ENCODE measurements at places on chromosomes 11 and 22.

GRCh38 chr11:70111269-70112016 is 33.3 kb downstream of the ANO1 start:
- DNase-seq: peak; percentile 78

GRCh38 chr22:32326647-32327046 is 31.0 kb upstream of the RFPL3 start:
- no peak for DNase-seq

DNA sequence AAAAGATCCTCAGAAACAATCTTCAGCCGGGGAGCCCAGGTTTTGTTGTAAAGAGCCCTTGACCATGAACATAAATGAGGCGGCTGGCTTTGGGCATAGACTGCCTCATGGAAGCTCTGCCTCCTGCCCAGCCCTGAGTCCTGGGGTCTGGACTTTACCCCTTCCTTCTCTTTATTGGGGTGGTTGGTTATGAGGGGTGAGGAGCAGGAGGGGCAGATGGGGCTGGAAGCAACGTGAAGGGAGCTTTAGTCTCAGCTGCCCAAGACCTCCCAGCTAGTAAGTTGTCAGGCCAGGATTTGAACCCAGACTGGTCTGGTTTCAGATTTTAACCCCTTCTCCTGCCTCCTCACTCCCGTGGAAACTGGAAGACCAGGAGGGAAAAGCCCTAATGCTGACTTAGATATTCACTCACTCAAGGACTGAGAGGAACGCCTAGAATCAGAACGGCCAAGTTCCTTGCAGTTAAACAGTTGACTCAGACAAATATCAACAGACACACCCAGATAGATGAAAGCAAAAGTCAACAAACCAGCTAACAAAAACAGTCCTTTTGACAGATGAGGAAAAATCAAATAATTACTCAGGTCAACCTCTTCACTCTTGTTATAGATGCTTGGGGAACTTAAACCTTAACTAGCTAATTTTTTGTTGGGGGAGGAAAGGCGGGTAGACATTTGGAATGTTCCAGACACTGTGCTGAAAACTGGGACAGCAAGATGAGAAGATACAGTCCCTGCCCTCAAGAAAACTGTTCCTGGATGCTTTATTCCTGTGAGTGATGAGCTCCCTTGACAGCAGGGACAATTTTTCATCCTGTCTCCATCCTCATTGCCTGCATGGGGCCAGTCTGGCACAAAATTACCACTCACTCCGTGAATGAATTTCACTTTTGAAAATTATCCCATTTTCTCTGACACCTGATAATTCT is 20.8 kb upstream of the ARRB1 start:
- no peak for DNase-seq

GRCh38 chr22:44109416-44109815 is 71.3 kb upstream of the PARVG start:
- DNase-seq: no peak

DNA sequence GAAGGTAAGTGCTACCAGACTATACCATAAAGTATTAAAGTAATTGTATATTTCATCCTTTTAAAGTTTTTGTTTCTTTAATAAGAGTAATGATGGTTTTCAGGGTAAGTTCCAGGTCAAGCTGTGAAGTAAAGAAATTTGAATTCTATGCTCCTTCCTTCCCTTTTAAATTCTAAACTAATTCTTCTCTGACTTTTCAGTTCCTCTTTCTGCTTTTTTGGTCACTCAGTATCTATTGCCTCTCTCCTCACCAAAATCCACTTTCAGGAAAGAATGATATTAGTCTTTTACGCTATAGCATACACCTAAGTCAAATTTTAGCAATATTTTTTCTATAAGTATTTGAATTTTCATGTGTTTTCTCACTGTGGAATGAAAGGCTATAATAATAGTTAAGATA is 8.2 kb downstream of the MMP8 start:
- no peak for DNase-seq

GRCh38 chr11:44437122-44437521 is 127.2 kb upstream of the ALX4 start:
- no peak for DNase-seq

- no peak for DNase-seq
Observed at GRCh38 chr11:72553706-72554105, 119.4 kb upstream of the CLPB start.

- no peak for DNase-seq
Observed at GRCh38 chr11:75836417-75836816, 21.4 kb downstream of the UVRAG start.

- peak; percentile 63 for DNase-seq
Observed at GRCh38 chr22:36180038-36180880, 19.7 kb upstream of the APOL3 start.

- DNase-seq: peak; percentile 70
Observed at GRCh38 chr11:69444381-69445130, 36.9 kb upstream of the LINC01488 start.

DNA sequence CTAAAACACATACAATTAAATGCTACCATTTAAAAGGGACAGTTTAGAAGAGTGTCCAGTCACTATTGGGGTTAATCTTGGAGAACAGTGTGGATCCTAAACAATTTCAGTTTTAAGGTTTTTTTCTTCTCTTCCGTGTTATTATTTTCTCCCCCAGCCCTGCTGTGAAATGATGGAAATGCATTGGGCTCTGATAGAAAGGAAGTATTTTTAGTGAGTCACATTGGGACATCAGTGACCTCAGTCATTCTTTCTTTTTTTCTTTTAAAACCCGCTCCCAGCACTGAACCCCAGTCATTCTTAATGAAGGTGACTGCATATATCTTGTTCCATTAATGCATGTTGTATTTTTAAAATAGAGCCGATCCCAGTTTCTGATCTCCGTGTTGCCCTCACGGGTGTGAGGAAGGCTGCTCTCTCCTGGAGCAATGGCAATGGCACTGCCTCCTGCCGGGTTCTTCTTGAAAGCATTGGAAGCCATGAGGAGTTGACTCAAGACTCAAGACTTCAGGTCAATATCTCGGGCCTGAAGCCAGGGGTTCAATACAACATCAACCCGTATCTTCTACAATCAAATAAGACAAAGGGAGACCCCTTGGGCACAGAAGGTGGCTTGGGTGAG is 93.2 kb upstream of the OR4B1 start:
- no peak for DNase-seq

GRCh38 chr11:18364495-18365073 is 29.8 kb upstream of the LDHA start:
- DNase-seq: no peak

- peak; percentile 91 for DNase-seq
Observed at GRCh38 chr11:842370-843002, at the start of the genes POLR2L and TSPAN4. Gene POLR2L (minus strand): TSS chr11:842529. CDS start chr11:842508, 21 bp downstream. Gene TSPAN4 (plus strand): TSS chr11:842852. CDS start chr11:850305, 7,453 bp downstream.

DNA sequence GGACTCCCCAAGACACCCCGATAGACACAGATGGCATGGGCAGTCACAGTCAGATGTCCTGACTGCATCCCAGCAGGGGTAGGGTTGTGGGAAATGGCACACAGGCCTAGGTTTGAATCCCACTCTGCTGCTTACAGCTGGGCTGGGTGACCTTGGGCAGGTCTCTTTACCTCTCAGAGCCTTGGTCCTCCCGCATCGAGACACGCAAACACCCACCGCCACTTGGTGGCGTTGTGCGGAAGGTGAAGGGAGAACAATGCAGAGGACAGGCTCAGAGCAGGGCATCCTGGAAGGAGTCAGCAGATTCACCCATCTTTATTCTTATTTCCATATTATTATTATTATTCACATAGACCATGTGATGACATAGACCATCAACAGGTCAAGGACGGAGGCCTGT is 140.5 kb downstream of the MIAT start:
- no peak for DNase-seq

DNA sequence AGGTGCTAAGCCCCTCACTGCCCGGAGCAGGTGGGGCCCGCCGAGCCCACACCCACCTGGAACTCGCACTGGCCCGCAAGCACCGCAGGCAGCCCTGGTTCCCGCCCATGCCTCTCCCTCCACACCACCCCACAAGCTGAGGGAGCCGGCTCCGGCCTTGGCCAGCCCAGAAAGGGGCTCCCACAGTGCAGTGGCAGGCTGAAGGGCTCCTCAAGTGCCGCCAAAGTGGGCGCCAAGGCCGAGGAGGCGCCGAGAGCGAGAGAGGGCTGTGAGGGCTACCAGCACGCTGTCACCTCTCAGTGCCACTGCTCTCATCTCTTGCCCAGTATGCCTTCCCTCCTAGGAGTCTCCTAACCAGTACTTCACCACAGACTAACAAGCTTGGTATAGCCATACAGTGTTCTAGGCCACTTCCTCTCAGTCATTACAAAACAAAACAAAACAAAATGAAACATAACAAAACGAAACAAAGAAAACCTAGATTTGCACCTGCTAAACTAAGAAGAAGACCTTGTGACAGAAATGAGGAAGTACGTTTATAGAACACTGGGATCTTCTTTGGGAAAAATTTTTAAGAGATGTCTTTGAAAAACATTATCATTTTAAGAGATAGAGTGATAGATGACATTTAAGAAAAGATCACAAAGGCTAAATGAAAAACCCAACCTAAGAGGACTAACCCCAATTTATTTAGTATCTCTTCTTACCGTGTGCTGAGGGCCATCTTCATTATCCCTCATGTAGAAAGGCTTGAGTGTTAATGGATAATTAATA is 47.7 kb upstream of the GAB2 start:
- DNase-seq: no peak

GRCh38 chr11:127385071-127385470 is 384.5 kb upstream of the KIRREL3 start:
- peak; percentile 22 for DNase-seq

DNA sequence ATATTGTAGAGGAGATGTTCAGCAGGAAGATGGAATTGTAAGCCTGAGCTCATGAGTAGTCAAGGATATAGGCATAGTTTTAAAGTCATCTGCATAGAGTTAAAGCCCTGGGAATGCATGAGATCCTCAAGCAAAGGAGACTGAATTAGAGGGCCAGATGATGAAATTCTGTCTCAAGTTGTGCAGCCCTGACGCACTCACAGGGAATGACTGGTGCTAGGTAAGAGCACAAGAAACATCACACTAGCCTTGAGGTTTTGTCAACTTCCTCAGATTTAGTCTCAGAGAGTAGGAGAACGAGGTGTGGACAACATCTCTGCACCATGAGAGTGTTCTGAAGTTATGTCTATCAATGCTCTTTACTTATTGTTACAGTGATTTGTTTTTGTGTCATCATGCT is 5.8 kb downstream of the RAB38 start:
- no peak for DNase-seq

DNA sequence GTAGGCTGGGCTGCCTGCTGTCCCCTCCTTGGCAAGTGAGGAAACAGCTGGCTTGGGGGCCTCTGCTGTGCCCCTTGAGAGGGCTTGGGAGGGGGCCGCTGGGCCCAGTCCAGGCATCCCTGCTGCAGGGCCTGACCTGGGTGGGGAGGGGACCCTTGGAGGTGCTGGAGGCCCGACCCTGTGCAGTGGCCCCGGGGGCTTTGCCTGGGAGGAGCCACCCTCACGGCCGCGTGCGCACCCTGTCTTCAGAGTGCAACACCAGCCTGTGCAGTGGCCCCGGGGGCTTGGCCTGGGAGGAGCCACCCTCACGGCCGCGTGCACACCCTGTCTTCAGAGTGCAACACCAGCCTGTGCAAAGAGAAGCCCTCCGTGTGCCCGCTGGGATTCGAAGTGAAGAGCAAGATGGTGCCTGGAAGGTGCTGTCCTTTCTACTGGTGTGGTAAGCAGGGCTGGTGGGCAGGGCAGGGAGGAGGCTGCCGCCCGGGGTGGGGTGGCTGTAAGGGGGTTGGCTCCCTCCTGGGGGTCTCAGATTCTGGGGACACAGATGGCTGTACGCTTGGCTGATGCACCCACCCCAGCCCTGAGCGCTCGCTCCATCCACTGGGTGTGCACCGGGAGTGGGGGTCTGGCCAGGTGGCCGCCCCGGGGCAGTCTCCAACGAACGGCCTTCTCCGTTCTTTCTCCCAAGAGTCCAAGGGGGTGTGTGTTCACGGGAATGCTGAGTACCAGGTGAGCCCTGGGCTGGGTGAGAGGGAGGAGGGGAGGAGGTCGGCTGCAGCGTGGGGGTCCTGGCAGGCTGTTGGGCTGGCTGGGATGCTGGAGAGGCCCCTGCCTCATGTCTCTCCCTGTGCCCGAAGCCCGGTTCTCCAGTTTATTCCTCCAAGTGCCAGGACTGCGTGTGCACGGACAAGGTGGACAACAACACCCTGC is 32.9 kb downstream of the MUC2 start:
- DNase-seq: no peak

- no peak for DNase-seq
Observed at GRCh38 chr11:26621132-26621531, 49.1 kb upstream of the MUC15 start.

GRCh38 chr22:21102659-21103267 is 57.0 kb downstream of the LRRC74B start:
- peak; percentile 65 for DNase-seq

GRCh38 chr11:86782742-86783141 is 17.6 kb upstream of the PRSS23 start:
- no peak for DNase-seq

DNA sequence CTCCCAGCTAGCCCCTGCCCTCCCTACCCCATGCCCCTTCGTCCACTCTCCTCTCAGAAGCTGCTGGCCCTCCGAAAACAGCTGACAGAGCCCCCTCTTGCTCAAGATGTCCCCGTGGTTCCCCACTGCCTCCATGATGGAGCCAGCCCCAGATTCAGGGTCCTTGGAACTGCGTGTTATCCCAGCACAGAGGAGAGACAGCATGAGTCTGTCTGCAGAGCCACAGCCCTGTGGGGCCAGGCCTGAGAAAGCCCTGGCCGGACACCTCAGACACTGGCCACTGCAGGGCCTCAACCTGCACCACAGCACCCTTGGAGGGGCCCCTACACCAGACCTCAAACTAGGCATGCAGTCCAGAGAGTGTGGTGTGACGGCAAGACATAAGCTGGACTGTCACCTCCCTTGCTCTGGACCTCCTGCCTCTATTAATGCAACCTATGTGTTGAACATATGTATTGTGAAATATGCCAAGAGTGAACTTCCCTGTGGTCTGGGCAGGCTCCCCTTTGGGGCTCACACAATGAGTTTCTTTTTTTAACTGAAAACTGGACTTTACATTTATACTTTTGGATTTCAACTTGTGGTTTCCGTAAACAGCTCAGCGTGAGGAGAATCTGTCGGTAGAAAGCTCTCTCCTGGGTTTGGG is 9.6 kb downstream of the PNPLA5 start:
- DNase-seq: no peak

- no peak for DNase-seq
Observed at GRCh38 chr11:71504531-71504930, 22.5 kb upstream of the KRTAP5-7 start.

GRCh38 chr11:77580712-77581337 is 8.9 kb upstream of the AQP11 start:
- DNase-seq: no peak

GRCh38 chr11:68682531-68682961 is 1.8 kb upstream of the GAL start:
- DNase-seq: no peak

- no peak for DNase-seq
Observed at GRCh38 chr11:94275961-94276360, 28.4 kb upstream of the IZUMO1R start.

Measured in right hindlimb (tissue), 1 donor.